CD4-positive, alpha-beta T cell treated with Interleukin-17A for 1 hour (primary cell): ENCODE measurements at places on chromosomes 16 and 17.

- DNase-seq, result peak; percentile 74
Measured at GRCh38 chr16:3157229-3158025, 22.6 kb downstream of the ZNF213 start.

DNA sequence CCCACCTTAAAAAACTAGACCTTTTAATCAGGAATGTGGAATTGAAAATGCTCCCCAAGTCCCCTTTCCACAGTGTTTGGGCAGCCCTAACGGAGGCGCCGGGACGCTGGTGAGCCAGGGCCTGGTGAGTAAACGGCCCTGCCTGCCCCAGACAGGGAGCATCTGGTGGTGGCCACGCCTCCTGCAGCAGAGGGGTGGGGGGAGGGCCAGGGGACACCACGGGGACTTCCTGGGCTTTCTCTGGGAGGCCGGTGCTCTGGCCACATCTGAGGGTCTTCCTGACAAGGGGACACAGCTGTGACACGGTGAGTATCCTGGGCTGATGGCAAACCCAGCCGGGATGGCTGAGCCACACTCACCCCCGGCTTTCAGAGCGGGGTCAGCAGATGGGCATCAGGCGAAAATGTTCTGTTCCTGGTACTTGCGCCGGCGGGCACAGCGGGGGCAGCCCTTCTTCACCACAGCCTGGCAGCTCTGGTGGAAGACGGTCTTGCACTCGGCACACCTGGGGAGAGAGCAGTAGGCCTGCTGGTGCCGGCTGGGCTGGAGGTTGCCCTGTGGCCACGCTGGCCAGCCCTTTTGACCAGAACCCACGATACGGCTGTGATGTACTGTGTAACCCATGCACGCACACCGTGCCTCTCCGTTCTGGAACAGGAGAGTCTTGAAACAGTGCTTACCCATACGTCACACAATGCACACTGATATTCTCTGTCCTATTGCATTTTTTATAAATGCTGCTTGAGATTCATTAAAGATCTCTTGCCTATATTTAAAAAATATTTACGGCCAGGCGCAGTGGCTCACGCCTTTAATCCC is 5.0 kb upstream of the ARHGAP27 start:
- no peak for DNase-seq

DNA sequence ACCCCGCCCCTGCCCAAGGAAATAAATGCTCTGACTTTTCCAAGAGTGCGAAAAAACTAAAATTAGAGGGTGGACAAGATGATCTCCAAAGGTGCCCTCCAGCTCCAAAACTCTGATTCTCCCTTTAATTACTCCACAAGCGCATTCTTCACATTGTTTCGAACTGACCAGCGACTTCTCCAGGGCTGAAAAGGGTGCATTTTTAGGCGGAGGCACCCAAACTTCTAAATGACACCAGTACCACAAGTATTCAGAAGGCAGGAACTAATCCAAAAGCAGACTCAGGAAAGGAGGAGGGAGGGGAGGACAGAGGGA is 750 bp downstream of the ZFHX3 start:
- no peak for DNase-seq

- DNase-seq, result no peak
Measured at GRCh38 chr16:54055191-54055590, 231.4 kb downstream of the IRX3 start.

GRCh38 chr16:21156767-21157467 is 1.6 kb upstream of the LDAF1 start:
- DNase-seq, result peak; percentile 26

- no peak for DNase-seq
Measured at GRCh38 chr16:57341441-57342303, 16.9 kb upstream of the CCL22 start.
